Right lung (tissue), 10 donors: ENCODE measurements at places on chromosomes 6 and 20. TPM values are rescaled to one million over a fixed set of nuclear protein-coding genes. Genes with fewer than 3 reads are reported as not detected.

Gene C20orf144
- 0.32 TPM for polyA plus RNA-seq

Gene RFX6
- polyA plus RNA-seq: 2.9 TPM

Gene MMP24OS
- polyA plus RNA-seq: 50.9 TPM

Gene ADAM33
- polyA plus RNA-seq: 10.2 TPM

Gene SIRPD
- polyA plus RNA-seq: not detected

Gene ALDH8A1
- 1.1 TPM for polyA plus RNA-seq

Gene GABBR1
- polyA plus RNA-seq: 96.5 TPM

Gene RIPPLY2
- not detected for polyA plus RNA-seq

Gene LY86
- 2.1 TPM for polyA plus RNA-seq

Gene MAPK13
- polyA plus RNA-seq: 14.1 TPM

Gene SLC22A7
- polyA plus RNA-seq: 0.39 TPM

Gene DNAH8
- 0.16 TPM for polyA plus RNA-seq

Gene DZANK1
- polyA plus RNA-seq: 8.7 TPM

Gene DEFB112
- polyA plus RNA-seq: not detected

Gene SCGN
- 1.6 TPM for polyA plus RNA-seq

Gene TMEM151B
- polyA plus RNA-seq: 0.91 TPM

Gene SAPCD1
- 8.2 TPM for polyA plus RNA-seq

Gene HLA-DOA
- polyA plus RNA-seq: 1.7 TPM

Gene SNRPB2
- 83.4 TPM for polyA plus RNA-seq

Gene COL19A1
- polyA plus RNA-seq: 0.60 TPM
